Activated CD4-positive, alpha-beta T cell treated with anti-CD3 and anti-CD28 coated beads, Interleukin-2, amount 10 ng/mL, durations not matched to agents 7 days and 5 days (primary cell): ENCODE measurements at places on chromosomes 7 and 10. TPM values are rescaled to one million over a fixed set of nuclear protein-coding genes. Genes with fewer than 3 reads are reported as not detected.

DNA sequence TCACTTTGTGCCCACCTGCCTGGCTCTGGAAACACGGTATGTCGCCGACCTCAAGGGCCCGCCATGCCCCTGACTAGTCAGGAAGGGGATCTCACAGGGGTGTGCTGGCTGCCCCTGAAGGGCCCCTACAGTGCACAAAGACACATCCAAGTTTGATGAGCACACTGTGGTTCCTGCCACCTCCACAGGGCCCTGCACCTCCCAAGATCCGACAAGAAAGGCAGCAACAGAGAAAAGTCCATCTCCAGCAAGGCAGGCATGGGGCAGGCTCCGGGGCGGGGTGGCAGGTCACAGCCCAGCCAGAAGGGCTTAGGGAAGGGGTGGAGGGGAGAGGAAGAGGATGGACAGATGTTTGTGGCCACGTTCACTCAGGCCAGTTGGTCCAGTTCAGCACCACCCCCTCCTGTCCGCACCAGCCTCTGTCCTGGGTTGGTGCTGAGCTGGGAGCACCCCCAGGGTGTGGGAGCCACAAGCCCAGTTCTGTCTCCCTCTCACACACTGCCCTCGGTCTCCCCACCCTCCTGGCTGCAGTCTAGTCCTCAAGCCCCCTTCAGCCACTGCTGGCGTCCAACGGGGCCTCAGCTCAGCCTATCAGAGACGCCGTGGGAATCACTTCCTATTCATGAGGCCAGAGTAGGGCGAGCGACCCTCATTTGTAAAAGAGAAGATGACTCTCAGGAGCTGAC, 11.5 kb downstream of the DRGX start:
- no peak for DNase-seq

DNA sequence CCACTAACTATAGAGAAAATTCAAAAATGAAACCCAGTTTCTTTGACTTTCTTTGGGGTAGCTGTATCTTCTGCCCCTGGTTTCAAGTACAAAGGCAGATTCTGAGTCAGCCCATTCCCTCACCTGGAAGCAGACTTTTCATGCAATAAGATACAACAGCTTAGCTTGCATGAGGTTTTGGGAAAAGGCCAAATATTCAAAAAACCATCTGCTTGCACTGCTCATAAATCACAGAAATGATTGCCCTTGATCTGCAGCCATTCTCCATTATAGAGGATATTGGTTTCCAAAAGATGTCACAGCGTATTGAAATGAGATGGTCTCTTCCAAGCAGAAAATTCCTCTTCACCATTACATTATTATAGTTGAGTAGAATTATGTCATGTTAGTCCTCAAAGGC, 354.0 kb downstream of the PHF14 start:
- no peak for DNase-seq

GRCh38 chr7:45713669-45714520, 139.7 kb downstream of the ADCY1 start:
- no peak for DNase-seq

DNA sequence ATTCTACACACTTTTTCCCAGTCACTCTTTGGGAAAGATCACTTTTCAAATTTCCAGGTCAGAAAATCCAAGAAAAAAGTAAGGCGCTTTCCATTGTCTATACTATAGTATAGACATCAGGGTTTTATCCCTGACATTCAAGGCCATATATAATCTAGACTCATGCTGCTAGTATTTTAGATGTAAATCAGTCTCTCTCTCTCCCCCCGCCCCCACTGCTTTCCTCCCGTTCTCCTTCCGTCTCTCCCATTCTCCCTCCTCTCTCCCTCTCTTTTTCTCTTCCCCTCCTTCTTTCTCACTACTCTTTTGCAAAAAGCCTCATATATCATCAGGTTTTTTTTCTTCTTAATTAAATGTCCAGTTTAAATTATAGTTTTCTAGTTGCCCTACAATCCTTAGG, 154.8 kb downstream of the PHF14 start:
- no peak for DNase-seq

DNA sequence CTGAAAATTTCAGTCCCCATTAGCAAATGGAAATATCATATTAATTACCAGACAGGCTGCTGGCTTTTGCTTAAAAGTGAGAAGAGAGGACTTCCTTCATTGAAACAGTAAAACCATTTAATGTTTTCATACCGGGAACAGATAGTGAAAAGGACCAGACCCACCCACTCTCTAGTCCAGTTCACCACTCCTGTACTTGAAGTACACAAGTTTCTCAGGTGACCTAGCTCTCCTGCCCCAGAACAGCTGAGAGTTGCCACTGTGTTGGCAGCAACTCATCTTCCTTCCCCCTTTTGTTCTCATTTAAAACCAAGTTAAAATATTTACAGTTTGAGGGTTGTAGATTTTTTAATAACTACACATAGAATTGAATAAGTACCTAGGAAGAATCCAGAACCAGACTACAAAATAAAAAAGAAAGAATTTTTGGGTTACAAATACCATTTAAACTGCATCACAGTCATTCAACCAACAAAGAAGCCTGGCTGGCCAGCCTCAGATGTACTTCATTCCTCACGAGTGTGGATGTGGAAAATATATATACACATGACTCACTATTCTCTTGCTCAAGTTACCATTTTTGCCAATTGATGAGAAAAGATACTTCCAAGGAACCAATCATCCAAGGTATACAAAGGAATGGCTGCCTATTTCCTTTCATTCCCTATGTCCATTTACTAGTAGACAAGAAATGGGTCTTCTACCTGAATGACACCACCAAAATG, 68.1 kb downstream of the VPS41 start:
- DNase-seq = no peak

DNA sequence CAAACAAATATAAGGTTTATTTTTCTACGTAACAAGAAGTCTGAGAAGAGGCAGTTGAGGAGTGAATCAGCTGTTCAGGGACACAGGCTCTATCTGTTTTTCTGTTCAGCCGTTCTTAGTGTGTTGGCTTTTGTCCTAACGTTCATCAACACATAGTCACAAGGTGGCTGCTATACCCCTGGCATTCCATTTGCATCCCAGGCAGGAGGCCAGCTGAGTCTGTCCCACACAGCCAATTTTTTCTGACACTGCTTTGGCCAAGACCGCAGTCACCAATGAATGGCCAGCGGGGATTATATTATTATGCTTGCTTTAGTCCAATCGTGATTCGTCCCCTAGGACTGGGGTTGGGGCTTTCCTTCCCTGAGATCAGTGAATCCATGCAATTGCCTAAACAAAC, 143.4 kb upstream of the CHST15 start:
- no peak for DNase-seq

MOGAT3 gene
- total RNA-seq = not detected

CACNB2 gene
- total RNA-seq = not detected

ITIH2 gene
- not detected for total RNA-seq

TSC22D4 gene
- 128 TPM for total RNA-seq

SLC13A1 gene
- not detected for total RNA-seq

LIPK gene
- total RNA-seq = not detected
